ENCODE measurements at places on chromosomes 2 and 18.

- DNase-seq, result no peak
These were observed 105.9 kb upstream of the TGFA start for GRCh38 chr2:70659551-70659950.

GRCh38 chr18:21117409-21118131, 6.0 kb upstream of the ROCK1 start:
- DNase-seq, result peak; percentile 10

DNA sequence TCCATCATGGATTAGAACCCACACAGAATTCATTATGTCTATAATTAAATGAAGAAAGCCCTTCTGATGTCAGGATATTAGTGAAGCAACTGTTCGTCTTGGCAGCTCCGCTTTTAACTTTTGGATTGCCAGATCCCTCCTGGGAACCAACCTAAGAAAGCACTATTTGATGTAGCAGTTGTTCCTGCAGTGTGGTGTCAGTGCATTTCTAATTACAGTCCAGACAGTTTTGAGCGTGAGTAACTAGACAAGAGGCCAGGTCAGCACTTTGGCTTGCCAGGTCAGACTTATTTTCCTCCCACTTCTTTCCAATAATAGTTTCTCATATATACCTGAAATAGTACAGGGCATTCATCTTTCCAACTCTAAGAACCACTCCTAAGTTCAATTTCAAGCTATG, 13.8 kb downstream of the NRXN1 start:
- no peak for DNase-seq

- DNase-seq, result no peak
These were observed 10.4 kb downstream of the SERPINB12 start for GRCh38 chr18:63552581-63552980.

DNA sequence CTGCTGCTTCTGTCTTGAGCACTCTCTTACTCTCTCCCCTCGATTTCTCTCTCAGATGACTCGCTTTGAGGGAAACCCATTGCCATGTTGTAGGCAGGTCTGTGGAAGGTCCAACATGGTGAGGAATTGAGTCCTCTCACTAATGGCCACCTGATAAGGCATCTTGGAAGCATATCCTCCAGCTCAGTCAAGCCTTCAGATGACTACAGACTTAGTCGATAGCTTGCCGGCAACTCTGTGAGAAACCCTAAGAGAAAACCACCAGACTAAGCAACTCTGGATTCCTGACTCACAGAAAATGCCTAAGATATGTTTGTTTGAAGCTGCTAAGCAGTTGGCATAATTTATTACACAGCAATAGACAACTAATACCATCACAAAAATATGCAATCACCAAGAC, 51.2 kb downstream of the WDR75 start:
- DNase-seq, result no peak

DNA sequence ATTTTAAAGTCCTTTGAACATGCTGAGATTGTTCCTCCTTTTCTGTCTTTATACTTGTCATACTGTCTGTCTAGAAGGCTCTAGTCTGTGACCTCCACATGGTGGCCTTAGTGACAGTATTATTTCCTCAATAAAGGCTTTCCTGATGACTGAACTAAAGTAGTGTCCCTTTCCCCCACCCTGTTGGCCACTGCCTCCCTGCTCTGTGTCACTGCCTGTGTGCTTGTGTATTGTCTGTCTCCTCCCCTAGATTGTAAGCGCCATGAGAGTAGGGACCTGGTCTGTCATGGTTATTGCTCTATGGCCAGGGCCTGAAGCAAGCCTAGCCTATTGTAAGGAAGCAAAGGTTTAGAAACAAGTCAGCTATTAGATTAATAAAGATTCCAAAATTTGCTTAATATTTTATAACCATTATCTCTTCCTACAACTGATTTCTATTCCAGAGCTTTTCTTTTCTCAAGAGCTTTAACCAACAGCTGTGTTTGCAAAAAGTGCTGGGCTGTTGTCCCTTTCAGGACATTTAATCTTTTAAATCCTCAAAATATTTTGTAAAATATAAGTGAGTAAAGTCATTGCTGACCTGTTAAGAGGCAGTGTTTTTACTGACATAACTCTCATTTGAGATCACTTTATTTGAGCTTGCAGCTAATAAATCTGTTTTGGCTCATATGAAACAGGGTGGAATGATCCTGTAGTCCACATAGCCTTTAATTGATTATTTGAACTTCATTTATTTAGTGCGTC, 35.5 kb downstream of the DIS3L2 start:
- DNase-seq, result no peak

DNA sequence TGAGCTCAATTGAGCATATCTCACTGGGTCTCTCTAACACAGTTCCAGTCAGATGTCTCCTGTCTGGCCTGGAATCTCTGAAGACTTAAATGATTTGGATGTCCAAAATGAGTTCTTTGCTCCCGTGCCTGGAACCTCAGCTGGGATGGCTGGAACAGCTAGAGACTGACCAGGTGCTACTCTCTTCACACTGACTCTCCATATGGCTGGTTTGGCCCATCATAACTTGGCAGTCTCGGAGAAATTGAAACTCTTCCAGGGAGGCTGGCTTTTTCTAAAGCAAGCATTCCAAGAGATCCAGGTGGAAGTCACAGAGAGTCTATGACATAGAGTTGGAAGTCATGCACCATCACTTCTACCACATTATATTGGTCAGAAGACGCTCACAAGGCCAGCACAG, 129.6 kb upstream of the NOL4 start:
- DNase-seq, result no peak

GRCh38 chr18:35241448-35241804, 592 bp downstream of the ZNF397 start:
- no peak for DNase-seq

GRCh38 chr2:155701721-155702120, 630.8 kb downstream of the NR4A2 start:
- no peak for DNase-seq

- DNase-seq, result no peak
These were observed 10.0 kb downstream of the ZC3H8 start for GRCh38 chr2:112244854-112245253.

DNA sequence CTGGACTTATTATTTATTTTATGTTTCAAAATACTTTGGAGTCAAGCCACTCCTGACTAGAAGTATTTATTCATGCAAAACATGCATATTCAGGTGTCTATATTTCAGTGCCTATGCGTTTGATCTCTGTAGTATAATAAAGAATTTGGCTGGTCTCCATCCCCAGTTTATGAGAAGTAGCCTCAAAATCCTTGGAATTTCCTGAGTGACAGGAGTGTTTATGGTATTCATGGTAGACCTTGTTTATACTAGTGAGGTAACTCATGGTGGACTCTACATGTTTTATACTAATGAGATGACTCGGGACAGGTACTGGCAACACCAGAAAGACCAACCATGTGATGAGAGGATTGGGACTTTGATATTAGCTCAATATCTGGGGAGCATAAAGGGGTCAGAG, 43.9 kb upstream of the CSRNP3 start:
- DNase-seq, result no peak

DNA sequence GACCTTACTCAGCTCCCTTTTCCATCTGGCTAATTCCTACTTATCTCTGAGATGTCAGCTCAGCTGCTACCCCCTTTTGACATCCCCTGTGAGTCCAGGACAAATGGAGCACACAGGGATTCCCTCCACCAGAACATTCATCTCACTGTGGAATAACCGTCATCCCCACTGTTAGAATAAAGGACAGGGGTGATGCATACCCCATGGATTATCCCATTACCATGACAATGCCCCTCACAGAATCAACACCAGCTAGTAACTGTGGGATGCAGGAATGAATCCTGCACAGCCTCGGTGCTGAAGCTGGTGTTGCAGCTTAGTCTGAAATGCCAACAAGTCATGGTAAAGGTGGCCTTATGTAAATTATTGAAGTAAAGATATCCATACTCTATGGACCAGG, 624.8 kb upstream of the RAB6C start:
- DNase-seq, result no peak

DNA sequence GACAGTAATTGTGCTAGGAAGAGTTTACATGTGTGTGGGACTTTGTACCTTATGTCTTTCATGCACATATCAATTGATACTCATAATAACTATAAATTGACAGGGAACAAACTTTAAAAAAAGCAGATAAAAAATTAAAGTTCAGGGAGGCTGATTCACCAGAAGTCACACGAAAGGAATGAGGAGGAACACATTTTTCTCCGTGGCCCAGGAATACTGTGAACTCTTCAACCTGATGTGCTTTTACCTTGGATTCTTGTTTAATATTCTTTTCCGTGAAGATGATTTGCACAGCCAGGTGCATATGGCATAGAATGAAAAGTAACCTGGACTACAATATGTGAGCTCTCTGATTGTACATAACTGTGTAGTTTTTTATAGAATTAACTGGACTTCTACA, 326.3 kb downstream of the CDH7 start:
- DNase-seq, result no peak

- DNase-seq, result no peak
These were observed 435.5 kb downstream of the SOX11 start for GRCh38 chr2:6127718-6128117.

GRCh38 chr2:184920451-184920965, 322.2 kb downstream of the ZNF804A start:
- no peak for DNase-seq

GRCh38 chr18:48797841-48798255, 152.9 kb downstream of the SMAD7 start:
- DNase-seq, result no peak

DNA sequence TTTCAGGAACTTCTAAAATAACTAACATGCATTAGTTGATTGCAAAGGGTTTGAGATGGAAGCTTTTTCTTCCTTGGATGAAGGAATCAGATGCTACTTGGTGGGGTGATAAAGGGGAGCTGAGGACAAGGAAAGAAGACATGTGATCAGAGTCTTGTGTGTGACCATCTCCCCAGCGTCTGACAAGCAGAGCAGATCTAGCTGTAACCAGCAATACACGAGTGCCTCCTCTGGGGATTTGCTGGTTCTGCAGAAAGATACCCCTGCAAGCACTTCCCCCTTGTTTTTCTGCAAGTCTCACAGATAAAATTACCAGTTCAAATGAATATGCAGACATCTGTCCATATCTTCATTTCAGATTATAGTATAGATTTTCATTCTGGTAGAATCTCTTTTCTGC, 2.7 kb downstream of the CDH7 start:
- peak; percentile 11 for DNase-seq

- no peak for DNase-seq
These were observed 83.8 kb upstream of the FAM237A start for GRCh38 chr2:206558492-206558891.

GRCh38 chr2:118847762-118848172, 319 bp upstream of the EN1 start:
- no peak for DNase-seq

- DNase-seq, result no peak
These were observed 422.0 kb downstream of the GALR1 start for GRCh38 chr18:77671456-77672167.

- no peak for DNase-seq
These were observed 678.7 kb downstream of the PLCL1 start for GRCh38 chr2:198483051-198483450.

DNA sequence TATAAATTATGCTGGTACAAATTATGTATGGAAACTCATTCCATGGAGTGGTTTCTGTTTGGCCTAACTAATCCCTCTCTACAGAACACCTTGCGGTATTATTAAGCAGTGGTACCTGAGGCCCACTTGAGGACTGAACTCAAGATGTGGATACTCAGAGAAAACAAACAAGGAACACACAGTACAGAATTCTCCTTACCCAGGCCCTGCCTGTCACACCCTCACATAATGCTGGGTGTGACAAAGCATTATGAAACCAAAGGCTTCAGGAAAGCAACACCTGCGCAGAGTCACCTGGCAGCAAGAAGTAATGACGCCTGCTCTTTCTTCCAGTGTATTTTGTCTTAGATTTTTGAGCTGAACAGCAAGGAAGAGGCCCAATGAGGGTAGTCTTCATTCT, 264.7 kb downstream of the PAX3 start:
- DNase-seq, result no peak

GRCh38 chr18:76365561-76365960, 129.5 kb downstream of the ZNF516 start:
- DNase-seq, result no peak

DNA sequence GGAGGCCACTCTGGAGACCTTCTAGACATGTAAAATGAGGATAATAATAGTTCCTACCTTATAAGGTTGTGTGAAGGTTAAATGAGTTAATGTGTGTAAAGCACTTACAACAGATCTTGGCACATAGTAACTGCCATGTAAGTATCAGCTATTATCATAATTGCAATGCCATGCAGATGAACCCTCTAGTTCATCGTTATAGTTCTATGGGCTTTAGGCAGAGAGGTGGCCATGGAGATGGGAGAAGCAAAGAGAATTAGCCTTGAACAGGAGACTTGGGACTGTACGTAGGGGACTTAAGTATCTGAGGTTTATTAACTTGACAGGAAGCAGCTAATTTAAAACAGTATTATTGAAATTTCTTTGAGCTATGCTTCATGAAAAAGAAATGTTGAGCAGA, 151.8 kb downstream of the PIK3C3 start:
- no peak for DNase-seq

DNA sequence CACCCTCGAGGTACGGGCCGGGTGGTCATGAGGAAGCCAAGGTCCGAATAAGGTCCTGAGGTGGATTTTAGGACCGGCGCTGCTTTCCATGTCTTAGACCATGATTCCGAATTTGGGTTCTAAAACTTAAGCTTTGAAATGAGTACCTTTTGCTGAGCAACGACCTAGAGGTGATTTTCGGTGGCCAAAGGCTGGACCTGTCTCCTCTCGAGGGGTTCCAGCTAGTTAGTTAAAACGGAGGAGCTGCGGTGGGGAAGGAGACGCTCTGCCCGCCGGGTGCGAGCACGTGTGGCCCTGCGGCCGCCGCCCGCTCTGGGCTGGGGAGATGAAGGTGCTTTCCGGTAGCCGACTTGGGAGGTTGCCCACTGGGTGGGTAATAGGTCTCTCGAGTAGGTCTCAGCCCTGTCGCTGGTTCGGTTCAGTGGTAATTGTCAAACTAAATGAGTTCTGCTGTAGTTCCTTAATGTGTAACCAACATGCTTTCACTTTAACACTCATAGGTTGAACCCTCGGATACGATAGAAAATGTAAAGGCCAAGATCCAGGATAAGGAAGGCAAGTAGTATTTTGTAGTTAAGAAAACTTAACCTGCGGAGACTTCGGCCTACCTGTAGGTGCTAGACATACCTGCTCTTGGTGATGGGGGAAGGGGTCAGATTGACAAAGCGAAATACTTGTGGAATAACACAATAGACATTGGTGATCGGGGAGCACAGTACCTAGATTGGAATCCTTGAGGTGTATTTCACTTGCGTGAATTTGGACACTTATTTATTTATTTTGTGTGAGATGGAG, 572 bp downstream of the RPS27A start:
- DNase-seq, result no peak

DNA sequence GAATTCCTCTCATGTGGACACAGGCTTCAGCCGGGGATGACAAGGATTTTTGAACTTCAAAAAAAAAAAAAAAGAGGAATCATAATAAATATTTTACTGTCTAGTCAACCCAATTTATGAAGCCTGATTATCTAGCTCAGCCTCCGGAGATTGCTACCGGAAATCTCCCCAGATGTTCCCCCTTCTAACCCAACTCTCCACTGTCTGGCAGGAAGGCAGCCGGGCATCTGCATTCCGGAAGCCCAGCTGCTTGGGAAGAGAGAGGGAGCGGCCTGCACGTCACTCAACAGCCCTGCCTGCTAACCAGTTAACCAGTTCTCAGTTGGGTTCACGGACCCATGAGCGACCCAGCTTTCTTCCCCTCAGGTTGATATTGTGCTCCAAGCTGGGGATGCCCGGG, 87.2 kb upstream of the POU3F3 start:
- no peak for DNase-seq

GRCh38 chr2:179440642-179441251, 176.1 kb upstream of the SESTD1 start:
- peak; percentile 7 for DNase-seq

GRCh38 chr2:179139506-179139905, 89.6 kb upstream of the CCDC141 start:
- no peak for DNase-seq

GRCh38 chr2:108916122-108916795, 72.8 kb downstream of the EDAR start:
- DNase-seq, result no peak

Data from GDM1 (cell line).